ENCODE measurements at places on chromosomes 16 and 17.

- no peak for DNase-seq
- H3K27ac ChIP-seq = no peak overlapping the region
- H3K27me3 ChIP-seq = no peaks in the 10 kb centered on the region
- peaks cover 33% of the 10 kb centered on the region for H3K4me1 ChIP-seq
- H3K4me3 ChIP-seq = no peak overlapping the region
- no peaks in the 10 kb centered on the region for H3K36me3 ChIP-seq
These were observed 100.4 kb upstream of the GSE1 start for GRCh38 chr16:85512808-85513115.

GRCh38 chr16:86616906-86617305, 38.6 kb downstream of the FOXL1 start:
- H3K4me1 ChIP-seq = no peaks in the 10 kb centered on the region
- H3K27ac ChIP-seq = no peak overlapping the region
- no peaks in the 10 kb centered on the region for H3K36me3 ChIP-seq
- H3K27me3 ChIP-seq = no peaks in the 10 kb centered on the region

GRCh38 chr16:77589071-77589765, 133.1 kb upstream of the NUDT7 start:
- no peaks in the 10 kb centered on the region for H3K36me3 ChIP-seq
- no peak overlapping the region for H3K27ac ChIP-seq
- peaks cover 16% of the 10 kb centered on the region for H3K4me1 ChIP-seq
- no peak overlapping the region for H3K4me3 ChIP-seq
- DNase-seq = no peak
- H3K27me3 ChIP-seq = no peaks in the 10 kb centered on the region

- no peaks in the 10 kb centered on the region for H3K36me3 ChIP-seq
- H3K4me3 ChIP-seq = peak within 1 kb of the TSS; percentile 44
- peaks cover 71% of the 10 kb centered on the region for H3K27me3 ChIP-seq
- no peak for DNase-seq
- peaks cover 4% of the 10 kb centered on the region for H3K4me1 ChIP-seq
- no peak within 1 kb of the TSS for H3K27ac ChIP-seq
These were observed at the start of gene MARVELD3 for GRCh38 chr16:71626018-71626857. MARVELD3 (plus strand) TSS chr16:71626184; CDS start chr16:71626230, 46 bp downstream.

DNA sequence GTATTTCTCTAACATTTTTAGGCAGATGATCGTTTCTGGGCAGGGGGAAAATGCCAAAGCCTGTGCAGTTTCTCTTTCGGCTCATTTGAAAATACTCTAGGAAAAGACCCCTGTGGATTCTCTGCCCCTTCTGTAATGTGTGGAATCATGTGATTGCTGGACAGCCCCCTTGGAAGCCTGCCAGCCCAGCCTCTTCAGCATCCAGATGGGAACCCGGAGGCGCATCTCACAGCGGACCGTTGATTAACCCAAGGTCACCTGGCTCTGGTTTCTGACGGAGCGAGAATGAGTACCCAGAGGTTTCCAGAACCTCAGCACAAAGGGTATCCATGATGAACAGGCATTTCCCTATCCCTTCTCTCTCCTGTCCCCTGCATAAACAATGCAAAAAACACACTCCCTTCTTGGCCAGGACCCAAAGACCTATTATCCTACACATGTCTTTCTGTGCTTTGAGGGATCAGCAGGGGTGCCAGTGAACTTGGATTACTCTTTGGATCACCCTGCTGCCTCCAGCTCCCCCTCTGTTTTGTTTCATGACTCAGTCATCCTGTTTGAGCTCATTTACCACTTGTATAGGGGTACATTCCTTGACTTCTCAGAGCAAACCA, 957.1 kb upstream of the RBFOX1 start:
- H3K27ac ChIP-seq = no peak overlapping the region
- no peaks in the 10 kb centered on the region for H3K36me3 ChIP-seq
- DNase-seq = no peak
- H3K4me1 ChIP-seq = no peaks in the 10 kb centered on the region

DNA sequence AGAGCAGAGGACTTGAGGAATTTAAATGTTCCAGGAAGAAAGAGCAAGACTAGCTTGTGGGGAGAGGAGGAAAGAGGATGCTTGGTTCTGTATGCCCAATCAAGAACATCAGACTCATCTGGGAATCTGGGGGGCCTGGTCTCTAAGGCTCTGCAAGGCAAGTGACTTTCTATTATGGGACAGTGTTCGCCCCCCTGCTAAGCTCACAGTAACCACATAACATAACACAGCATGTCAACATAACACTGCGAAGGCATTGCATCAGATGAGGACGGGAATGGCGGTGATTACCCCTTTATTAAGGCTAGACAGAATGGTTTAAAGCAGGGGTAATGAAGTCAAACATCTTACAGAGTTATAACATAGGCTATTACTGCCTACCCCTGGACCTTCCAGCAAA, 176.6 kb upstream of the IRX6 start:
- peaks cover 6% of the 10 kb centered on the region for H3K27me3 ChIP-seq
- DNase-seq = no peak
- no peak overlapping the region for H3K27ac ChIP-seq
- H3K4me3 ChIP-seq = no peak overlapping the region
- no peaks in the 10 kb centered on the region for H3K36me3 ChIP-seq

DNA sequence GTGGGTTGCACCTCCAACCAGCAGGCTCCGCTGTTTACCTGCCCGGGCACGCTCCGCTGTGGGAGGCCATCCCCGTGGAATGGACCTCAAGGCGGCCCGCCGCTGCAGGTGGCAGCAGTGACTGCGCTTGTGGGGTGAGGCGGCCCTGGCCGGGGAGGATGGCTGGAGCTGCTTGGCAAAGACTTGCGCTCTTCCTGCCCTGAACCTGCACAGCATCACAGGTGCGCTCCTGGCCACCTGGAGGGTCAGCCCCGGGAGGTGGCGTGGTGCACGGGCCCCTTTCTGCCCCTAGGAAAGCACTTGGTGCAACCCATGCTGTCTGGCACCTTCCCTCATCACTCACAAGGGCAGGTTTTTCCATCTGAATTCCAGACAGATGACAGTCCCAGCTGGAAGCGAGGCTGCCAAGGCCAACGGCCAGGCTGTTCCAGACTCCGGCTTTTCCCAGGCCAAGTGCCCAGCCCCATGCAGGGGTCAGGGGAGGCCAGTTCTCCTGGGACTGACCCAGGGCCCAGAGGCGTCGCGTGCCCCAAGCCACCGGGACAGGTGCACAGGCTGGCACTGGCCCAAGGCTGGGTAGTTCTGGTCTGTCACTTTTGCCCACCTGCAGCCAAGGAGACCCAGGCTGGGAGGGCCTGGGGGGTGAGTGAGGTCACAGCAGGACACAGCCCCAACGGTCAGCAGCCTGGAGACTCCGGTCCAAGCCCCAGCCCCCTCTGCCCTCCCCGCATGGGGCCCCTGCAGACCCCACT, 13.3 kb downstream of the UTS2R start:
- no peak overlapping the region for H3K4me3 ChIP-seq
- H3K27ac ChIP-seq = no peak overlapping the region
- no peaks in the 10 kb centered on the region for H3K36me3 ChIP-seq
- DNase-seq = peak; percentile 38
- peaks cover 43% of the 10 kb centered on the region for H3K27me3 ChIP-seq

GRCh38 chr16:52492789-52493357, 54.1 kb downstream of the TOX3 start:
- DNase-seq = no peak
- H3K4me1 ChIP-seq = no peaks in the 10 kb centered on the region
- no peak overlapping the region for H3K27ac ChIP-seq
- no peak overlapping the region for H3K4me3 ChIP-seq
- no peaks in the 10 kb centered on the region for H3K27me3 ChIP-seq

DNA sequence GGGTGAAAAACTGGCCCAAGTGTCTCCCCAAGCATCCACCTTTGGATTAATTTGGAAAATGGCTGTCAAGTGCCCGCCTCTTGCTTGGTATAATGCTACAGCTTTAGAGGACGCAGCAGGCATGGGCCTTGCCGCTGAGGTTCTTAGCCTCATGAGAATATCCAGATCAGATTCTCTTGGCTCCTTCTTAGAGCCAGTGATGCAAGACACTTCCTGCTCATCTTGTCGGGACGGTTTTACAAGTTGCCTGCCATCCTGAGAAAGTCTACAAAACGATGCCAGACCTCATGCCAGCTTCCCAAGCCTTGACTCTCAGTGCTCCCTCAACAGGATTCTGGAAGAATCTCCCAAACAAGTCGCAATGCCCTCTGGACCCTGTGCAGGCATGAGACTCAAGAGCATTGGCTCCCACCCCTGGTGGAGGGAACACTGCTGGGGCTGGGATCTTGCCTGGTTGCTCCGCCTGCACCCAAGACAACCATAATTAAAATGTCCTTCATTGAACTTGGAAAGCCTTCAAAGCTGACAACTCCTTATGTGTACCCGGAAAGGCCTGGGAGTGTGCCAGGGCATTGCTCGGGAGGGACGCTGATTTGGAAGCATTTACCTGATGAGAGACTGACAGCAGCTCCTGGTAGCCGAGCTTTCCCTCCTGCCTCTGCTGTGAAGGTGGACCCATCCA, 25.8 kb upstream of the STH start:
- H3K27me3 ChIP-seq = no peaks in the 10 kb centered on the region
- H3K4me1 ChIP-seq = peaks cover 4% of the 10 kb centered on the region
- no peaks in the 10 kb centered on the region for H3K36me3 ChIP-seq

DNA sequence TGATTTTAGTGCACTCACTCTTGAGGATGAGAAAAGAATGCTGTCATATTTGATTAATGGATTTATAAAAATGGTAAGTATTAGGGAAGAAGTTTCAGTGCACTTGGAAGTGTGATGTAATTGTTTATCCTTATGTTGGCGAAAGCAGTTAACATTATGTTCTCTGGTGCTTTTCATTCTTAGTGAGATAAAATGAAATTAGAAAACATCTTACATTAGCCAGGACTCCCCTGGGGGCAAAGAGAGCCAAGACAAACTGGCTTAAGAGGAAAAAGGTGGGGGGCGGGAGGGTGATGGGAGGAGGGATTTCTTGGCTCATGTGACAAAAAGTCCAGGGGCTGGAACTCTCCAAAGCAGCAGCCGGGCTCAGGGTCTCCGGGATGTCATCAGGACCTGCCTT, 73.2 kb downstream of the KNOP1 start:
- peaks cover 15% of the 10 kb centered on the region for H3K4me1 ChIP-seq
- peak; percentile 71 for DNase-seq
- no peaks in the 10 kb centered on the region for H3K27me3 ChIP-seq
- peak overlapping the region; percentile 38 for H3K4me3 ChIP-seq
- peaks cover 58% of the 10 kb centered on the region for H3K36me3 ChIP-seq

GRCh38 chr17:69757688-69758430, 317.2 kb upstream of the KCNJ16 start:
- H3K27ac ChIP-seq = no peak overlapping the region
- no peak for DNase-seq
- H3K27me3 ChIP-seq = no peaks in the 10 kb centered on the region
- H3K36me3 ChIP-seq = no peaks in the 10 kb centered on the region
- H3K4me1 ChIP-seq = no peaks in the 10 kb centered on the region

GRCh38 chr17:35898283-35899070, 18.3 kb upstream of the CCL5 start:
- no peaks in the 10 kb centered on the region for H3K36me3 ChIP-seq
- peak; percentile 9 for DNase-seq
- no peak overlapping the region for H3K4me3 ChIP-seq
- H3K27ac ChIP-seq = no peak overlapping the region
- H3K4me1 ChIP-seq = no peaks in the 10 kb centered on the region
- no peaks in the 10 kb centered on the region for H3K27me3 ChIP-seq

DNA sequence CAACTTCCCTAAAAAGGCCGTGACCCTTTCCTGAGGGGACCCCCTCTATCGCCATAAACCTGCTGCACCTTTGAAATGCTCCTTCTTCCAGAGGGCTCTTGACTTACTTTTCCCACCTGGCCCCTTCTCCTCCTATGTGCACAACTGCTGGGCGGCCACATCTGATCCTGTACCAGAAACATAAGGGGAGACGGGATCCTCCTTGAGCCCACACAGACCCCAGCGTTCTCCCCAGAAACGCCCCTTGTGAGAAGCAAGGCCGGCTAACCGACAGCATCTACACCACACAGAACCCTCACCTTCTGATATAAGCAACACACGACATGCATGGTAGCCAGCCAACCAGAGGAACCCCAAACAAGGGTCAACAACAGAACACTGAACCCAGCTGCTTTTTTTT, 14.2 kb upstream of the MNT start:
- DNase-seq = no peak
- no peaks in the 10 kb centered on the region for H3K27me3 ChIP-seq

DNA sequence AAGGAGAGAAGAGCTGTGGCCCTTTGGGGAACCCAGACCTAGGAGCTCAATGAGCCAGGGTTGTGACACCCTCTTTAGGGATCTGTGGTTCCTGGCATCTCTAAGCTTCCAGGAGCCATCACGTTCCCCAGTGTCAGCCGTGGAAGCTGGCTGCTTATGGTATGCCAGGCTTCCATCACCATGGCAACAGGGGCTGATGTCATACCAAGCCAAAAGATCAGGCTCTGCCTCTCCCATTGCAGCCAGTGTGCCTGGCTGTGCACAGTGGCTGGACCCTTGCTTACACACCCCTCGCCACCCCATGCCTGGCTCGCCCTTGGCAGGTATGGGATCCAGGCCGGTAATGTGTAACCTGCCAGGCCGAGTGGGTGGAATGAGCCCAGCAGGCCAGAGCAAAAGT, 91.1 kb downstream of the SSH2 start:
- H3K27me3 ChIP-seq = no peaks in the 10 kb centered on the region
- peak; percentile 31 for DNase-seq
- no peak overlapping the region for H3K27ac ChIP-seq
- H3K4me1 ChIP-seq = peaks cover 9% of the 10 kb centered on the region

GRCh38 chr16:86051368-86052114, 152.6 kb downstream of the IRF8 start:
- H3K4me1 ChIP-seq = no peaks in the 10 kb centered on the region
- no peak overlapping the region for H3K27ac ChIP-seq
- H3K4me3 ChIP-seq = no peak overlapping the region
- no peak for DNase-seq
- peaks cover 62% of the 10 kb centered on the region for H3K27me3 ChIP-seq

DNA sequence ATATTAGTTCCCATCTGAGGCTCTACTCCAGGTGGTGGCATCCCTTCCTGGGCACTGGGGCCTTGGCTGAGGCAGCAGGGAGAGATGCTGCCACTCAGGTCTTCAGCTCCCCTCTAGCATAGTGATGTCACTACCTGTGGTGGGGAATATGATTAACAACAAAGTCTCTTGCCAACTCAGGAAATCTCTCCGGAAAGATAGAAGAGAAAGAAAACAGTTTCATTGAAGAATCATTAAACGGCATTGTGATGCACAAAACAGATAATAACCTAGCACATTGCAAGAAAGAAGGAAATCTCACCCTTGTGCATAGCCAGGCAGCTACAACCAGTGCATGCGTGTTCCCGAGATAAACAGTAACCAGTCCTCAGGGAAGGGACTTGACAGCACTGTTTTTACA, 12.2 kb upstream of the ZNF267 start:
- H3K27ac ChIP-seq = no peak overlapping the region
- H3K36me3 ChIP-seq = no peaks in the 10 kb centered on the region
- no peak for DNase-seq
- no peak overlapping the region for H3K4me3 ChIP-seq
- peaks cover 4% of the 10 kb centered on the region for H3K27me3 ChIP-seq

GRCh38 chr16:81437865-81438264, 6.7 kb upstream of the CMIP start:
- H3K4me1 ChIP-seq = no peaks in the 10 kb centered on the region
- DNase-seq = no peak
- no peak overlapping the region for H3K4me3 ChIP-seq

Measured in heart right ventricle (tissue), 16 donors.